ENCODE measurements at places on chromosomes 3 and 15. TPM values are rescaled to one million over a fixed set of nuclear protein-coding genes. Genes with fewer than 3 reads are reported as not detected.
A peak's percentile ranks its signal among the peaks of the same experiment; 100 is the strongest.

GRCh38 chr3:59469948-59470723, 420.3 kb upstream of the CFAP20DC start:
- H3K36me3 ChIP-seq: 0 out of 2 replicates have a peak, but pooled peaks cover 9% of the 10 kb centered on the region
- no peaks in the 10 kb centered on the region for H3K4me1 ChIP-seq
- H3K27me3 ChIP-seq: no peaks in the 10 kb centered on the region
- H3K4me3 ChIP-seq: no peak overlapping the region

DNA sequence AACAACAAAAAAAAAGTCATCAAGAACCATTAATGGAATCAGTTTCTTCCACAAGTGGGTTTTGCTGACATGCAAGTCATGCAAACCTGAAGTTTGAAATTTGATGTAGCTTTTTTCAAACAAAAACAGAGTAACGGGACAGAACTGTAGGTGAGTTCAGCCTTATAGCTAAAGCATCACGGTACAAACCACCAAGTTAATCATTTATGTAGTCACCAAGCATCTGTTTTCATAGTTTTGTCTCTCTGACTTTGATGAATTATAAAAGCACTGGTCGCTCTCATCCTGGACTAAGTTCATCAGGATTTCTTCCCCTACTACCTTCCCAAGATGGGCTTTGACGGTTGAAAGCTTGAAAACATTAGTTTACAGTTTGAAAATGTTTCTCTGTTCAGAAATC, 117.0 kb upstream of the SAMMSON start:
- no peak overlapping the region for H3K27ac ChIP-seq
- no peak overlapping the region for H3K4me3 ChIP-seq
- DNase-seq: no peak

Gene CADPS
- total RNA-seq: 7.5 TPM

DNA sequence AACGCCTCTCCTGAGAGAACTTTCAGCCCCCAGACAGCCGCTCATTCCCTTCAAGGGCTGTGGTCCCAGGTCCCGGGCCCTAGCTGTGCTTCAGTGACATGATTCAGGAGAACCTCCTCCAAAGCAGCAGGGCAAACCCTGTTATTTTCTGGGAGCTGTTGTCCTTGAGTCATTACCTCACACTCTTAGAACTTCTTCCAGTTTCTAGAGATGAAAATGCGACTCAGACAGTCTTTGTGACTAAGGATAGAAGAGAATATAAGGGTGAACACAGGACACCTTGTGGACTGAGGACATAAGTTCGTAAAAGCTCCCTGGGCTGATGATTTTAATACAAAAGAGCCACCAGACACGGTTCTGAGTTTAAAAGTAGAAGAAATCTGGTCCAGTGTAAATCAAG, 203.8 kb downstream of the RORA start:
- H3K27me3 ChIP-seq: no peaks in the 10 kb centered on the region
- H3K27ac ChIP-seq: no peak overlapping the region
- DNase-seq: no peak
- H3K4me1 ChIP-seq: peaks cover 7% of the 10 kb centered on the region
- H3K36me3 ChIP-seq: no peaks in the 10 kb centered on the region

GRCh38 chr15:41895957-41896356, 2.1 kb upstream of the SPTBN5 start:
- no peaks in the 10 kb centered on the region for H3K4me1 ChIP-seq
- H3K27me3 ChIP-seq: no peaks in the 10 kb centered on the region
- H3K27ac ChIP-seq: no peak overlapping the region

DNA sequence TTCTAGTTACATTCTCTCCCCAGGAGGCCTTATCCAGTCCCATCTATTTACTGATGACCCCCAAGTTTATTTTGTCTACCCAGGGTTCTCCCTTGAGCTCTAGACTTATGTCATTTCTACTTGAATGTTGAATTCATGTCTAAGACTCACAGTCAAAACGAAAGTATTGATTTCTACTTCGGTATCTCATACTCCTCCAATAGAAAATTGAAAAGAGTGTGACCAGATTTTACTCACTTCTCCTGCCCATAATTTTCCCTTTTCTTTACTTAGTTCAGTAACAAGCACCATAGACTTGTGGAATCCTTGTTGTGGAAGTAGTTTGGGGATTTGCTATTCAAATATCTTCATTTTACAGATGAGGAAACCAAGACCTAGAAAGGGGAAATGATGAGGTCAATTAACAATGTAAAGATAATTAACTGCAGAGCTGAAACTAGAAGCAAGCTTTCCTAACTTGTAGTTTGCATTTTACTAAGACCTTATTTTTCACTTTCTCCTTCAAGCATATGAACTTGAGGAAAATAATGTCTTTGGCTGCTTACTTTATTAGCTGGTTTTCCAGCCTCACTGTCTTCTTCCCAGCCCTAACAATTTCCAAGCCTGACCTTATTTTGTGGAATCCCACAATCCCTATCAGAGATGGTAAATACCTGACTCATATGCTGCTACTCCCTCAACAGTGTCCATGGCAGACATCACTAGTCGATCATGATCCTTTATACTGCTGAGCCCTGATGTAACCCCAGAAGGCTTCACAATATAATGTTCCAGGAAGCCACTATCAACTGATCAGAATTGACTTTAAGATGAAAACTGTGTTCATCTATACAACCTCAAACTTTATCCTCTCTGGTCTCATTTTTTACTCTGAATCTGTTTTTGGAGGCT, 123.9 kb upstream of the AGBL1 start:
- no peaks in the 10 kb centered on the region for H3K36me3 ChIP-seq
- no peak overlapping the region for H3K4me3 ChIP-seq
- H3K4me1 ChIP-seq: no peaks in the 10 kb centered on the region
- no peak overlapping the region for H3K27ac ChIP-seq
- DNase-seq: no peak
- no peaks in the 10 kb centered on the region for H3K27me3 ChIP-seq

GRCh38 chr15:60804986-60805949, 326.3 kb upstream of the ICE2 start:
- no peaks in the 10 kb centered on the region for H3K27me3 ChIP-seq
- H3K36me3 ChIP-seq: no peaks in the 10 kb centered on the region
- peak; percentile 73 for DNase-seq
- H3K4me3 ChIP-seq: peak overlapping the region; percentile 41
- peak overlapping the region; percentile 99 for H3K27ac ChIP-seq
- peaks cover 60% of the 10 kb centered on the region for H3K4me1 ChIP-seq

DNA sequence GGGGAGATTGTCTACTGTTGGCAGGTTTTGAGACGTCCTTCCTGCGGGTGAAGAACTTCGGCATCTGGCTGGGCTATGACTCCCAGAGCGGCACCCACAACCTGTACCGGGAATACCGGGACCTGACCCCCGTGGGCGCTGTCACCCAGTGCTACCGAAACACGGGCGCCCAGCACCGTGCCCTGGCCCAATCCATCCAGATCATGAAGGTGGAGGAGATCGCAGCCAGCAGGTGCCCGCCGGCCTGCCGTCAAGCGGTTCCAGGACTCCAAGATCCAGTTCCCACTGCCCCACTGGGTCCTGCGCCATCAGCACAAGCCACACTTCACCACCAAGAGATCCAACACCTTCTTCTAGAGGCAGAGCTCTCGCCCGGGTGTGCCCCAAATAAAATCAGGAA, 194.9 kb upstream of the EPHA6 start:
- no peak overlapping the region for H3K4me3 ChIP-seq
- peaks cover 12% of the 10 kb centered on the region for H3K36me3 ChIP-seq
- no peak overlapping the region for H3K27ac ChIP-seq
- H3K4me1 ChIP-seq: peaks cover under 1% of the 10 kb centered on the region
- no peaks in the 10 kb centered on the region for H3K27me3 ChIP-seq
- DNase-seq: no peak

DNA sequence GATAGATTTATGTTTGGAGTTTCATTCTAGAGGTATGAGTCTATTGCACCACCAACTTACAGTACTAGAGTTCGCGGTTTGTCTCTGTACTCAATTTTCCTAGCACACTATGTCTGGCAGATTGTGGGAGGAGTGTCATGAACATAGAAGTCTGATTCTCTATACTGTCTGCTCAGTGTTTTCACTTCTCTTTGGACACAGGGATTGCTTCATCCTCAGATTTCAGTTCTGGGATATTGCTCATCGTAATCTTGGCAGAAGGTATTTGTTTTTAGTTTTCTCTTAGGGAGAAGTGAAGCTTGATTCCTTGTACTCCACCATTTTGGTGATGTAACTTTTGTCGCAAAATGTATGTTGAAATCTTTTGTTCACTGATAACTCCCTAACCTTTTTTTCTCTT, 27.8 kb upstream of the AZI2 start:
- DNase-seq: no peak
- no peak overlapping the region for H3K4me3 ChIP-seq
- H3K27ac ChIP-seq: no peak overlapping the region
- no peaks in the 10 kb centered on the region for H3K4me1 ChIP-seq
- H3K36me3 ChIP-seq: no peaks in the 10 kb centered on the region

- H3K4me3 ChIP-seq: no peak overlapping the region
- H3K4me1 ChIP-seq: peaks cover 13% of the 10 kb centered on the region
- DNase-seq: no peak
Observed at GRCh38 chr15:66646308-66646707, 55.7 kb upstream of the SMAD6 start.

GRCh38 chr3:45537970-45538640, 56.4 kb upstream of the LIMD1 start:
- H3K27ac ChIP-seq: no peak overlapping the region
- H3K4me3 ChIP-seq: no peak overlapping the region
- peaks cover 10% of the 10 kb centered on the region for H3K36me3 ChIP-seq
- DNase-seq: no peak

DNA sequence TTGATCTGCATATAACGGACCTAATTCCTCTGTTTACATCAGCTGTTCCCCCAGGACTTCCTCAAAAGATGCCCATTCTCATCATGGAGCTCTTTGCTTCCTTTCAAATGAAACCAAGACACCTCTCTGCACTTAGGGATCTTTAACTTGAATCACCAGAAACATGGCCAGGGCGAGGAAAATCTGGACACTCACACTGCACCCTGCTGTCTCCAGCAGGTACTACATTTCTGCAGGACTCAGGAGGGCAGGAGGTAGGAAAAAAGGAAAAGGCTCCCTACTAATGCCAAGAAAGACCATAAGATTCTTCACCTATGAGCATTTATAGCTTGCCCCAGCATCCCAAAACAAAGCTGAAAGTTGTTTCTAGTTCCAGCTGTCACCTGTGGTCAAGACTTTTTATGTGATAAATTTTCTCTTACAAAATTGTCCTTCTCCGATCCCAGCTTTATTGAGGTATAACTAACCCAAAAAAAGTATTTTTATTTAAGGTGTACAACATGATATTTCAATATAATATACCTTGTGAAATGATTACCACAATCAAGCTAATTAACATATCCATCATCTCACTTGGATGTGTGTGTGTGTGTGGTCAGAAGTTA, 87.3 kb upstream of the C15orf61 start:
- H3K4me3 ChIP-seq: no peak overlapping the region
- H3K27ac ChIP-seq: no peak overlapping the region
- no peaks in the 10 kb centered on the region for H3K27me3 ChIP-seq
- H3K4me1 ChIP-seq: peaks cover 17% of the 10 kb centered on the region
- H3K36me3 ChIP-seq: no peaks in the 10 kb centered on the region

GRCh38 chr3:66572938-66573710, 72.3 kb upstream of the LRIG1 start:
- H3K36me3 ChIP-seq: no peaks in the 10 kb centered on the region
- peaks cover 45% of the 10 kb centered on the region for H3K27me3 ChIP-seq

DNA sequence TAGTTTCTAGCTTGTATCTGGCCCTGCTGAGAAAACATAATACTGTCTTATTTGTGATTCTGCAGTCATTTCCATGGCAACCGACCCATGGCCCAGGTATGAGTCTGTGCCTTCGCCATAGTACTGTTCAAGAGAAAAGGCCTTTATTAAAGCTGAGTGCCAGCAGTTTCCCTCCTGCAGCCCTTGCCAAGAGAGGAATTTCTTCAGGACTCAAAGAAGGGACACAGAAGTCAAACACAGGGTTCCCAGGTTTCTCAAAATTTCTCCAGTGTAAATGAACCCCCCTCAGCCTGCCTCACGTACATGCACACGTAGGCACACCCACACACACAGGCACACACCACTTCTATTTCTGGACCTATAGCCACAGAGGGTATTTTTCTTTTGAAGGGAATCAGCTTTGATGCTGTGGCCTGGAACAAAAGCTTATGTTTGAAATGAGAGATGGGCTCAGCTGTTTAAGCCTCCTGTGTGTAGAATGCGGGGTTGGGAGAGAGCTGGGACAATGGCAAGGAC, 269.2 kb downstream of the PDCD6IP start:
- H3K27ac ChIP-seq: no peak overlapping the region
- peaks cover 17% of the 10 kb centered on the region for H3K4me1 ChIP-seq
- H3K36me3 ChIP-seq: no peaks in the 10 kb centered on the region

DNA sequence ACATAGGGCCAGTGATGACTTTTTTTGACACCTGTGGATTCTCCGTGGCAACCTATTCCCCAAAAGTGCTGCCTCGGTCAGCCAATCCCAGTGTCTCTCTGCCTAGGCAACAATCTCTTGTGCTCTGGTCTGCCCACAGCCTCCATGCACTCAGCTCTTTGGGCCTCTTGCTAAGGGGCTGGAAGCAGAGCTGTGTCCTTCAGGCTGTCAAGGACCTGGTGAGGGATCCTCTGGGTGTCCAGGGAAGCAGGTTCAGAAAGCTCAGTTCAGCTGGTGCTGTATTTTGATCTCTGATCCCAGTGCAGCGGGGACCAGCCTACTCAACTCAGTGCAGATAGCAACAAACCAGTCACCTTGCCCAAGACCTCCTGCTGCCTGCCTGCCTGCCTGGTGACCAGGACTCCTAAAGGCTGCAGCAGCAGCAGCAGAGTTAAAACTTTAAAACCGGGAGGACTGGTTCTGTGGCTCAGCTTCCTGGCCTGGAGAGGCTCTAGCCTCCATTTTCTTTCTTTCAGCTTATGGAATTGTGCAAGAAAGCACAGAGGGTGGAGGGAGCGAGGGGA, 6.2 kb downstream of the PAK6 start:
- H3K27ac ChIP-seq: no peak overlapping the region
- peak; percentile 19 for DNase-seq
- H3K36me3 ChIP-seq: no peaks in the 10 kb centered on the region
- peaks cover 14% of the 10 kb centered on the region for H3K4me1 ChIP-seq
- no peak overlapping the region for H3K4me3 ChIP-seq

GRCh38 chr3:123169492-123169929, 32.2 kb upstream of the SEC22A start:
- H3K27ac ChIP-seq: peak overlapping the region; percentile 51
- DNase-seq: no peak
- H3K36me3 ChIP-seq: peaks cover 30% of the 10 kb centered on the region
- peaks cover 5% of the 10 kb centered on the region for H3K4me1 ChIP-seq
- no peak overlapping the region for H3K4me3 ChIP-seq

Gene GOLGA8M
- 0.39 TPM for total RNA-seq

DNA sequence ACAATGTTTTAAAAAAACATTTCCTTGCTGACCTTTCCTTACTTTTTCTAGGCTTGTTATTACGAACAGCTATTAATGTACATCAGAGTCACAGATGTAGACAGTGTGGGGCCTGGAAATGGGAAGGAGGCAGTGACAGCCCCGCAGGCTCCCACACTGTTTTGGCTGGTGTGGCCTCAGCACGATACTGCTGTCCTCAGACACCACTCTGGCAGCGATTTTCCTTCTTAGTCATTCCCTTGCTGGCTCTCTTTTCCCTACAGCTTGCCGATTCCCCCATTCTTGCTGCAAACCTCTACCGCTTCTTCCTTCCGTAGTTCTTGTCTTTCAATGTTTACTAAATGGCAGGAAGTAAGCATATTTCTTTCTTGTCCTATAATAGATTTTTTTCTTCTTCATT, 113.1 kb downstream of the ABI3BP start:
- H3K27me3 ChIP-seq: no peaks in the 10 kb centered on the region
- no peaks in the 10 kb centered on the region for H3K36me3 ChIP-seq
- peaks cover 4% of the 10 kb centered on the region for H3K4me1 ChIP-seq
- no peak overlapping the region for H3K27ac ChIP-seq

GRCh38 chr3:53570709-53571108, 76.3 kb downstream of the CACNA1D start:
- no peak overlapping the region for H3K27ac ChIP-seq
- no peak overlapping the region for H3K4me3 ChIP-seq
- H3K27me3 ChIP-seq: no peaks in the 10 kb centered on the region
- no peaks in the 10 kb centered on the region for H3K36me3 ChIP-seq
- no peak for DNase-seq

Gene STRA6
- 20.1 TPM for total RNA-seq
